IMR-90 (cell line): ENCODE measurements at places on chromosomes 2 and 18. TPM values are rescaled to one million over a fixed set of nuclear protein-coding genes. Genes with fewer than 3 reads are reported as not detected.

The HRH4 gene
- polyA plus RNA-seq: not detected in 2 replicates

The ARHGAP28 gene
- 1.3 and 1.8 TPM in 2 replicates for polyA plus RNA-seq

The NEUROD1 gene
- not detected in 2 replicates for polyA plus RNA-seq

The GREB1 gene
- 0.05 TPM in 1 of 2 replicates, not detected in the other for polyA plus RNA-seq

The SLC14A1 gene
- 18.3 and 20.5 TPM in 2 replicates for polyA plus RNA-seq

The SEMA4F gene
- polyA plus RNA-seq: 7.5 and 7.8 TPM in 2 replicates

The RPS27A gene
- 1,344 and 1,421 TPM in 2 replicates for polyA plus RNA-seq

The DNAH6 gene
- polyA plus RNA-seq: 0.07 and 0.09 TPM in 2 replicates

The MXD1 gene
- polyA plus RNA-seq: 3.7 TPM in 2 replicates

The KANSL1L gene
- polyA plus RNA-seq: 2.0 and 3.1 TPM in 2 replicates

The KCNJ3 gene
- not detected in 2 replicates for polyA plus RNA-seq

The SERPINB2 gene
- polyA plus RNA-seq: 32.1 and 46.4 TPM in 2 replicates

The AP1S3 gene
- 3.1 and 4.1 TPM in 2 replicates for polyA plus RNA-seq

The GCG gene
- polyA plus RNA-seq: not detected in 2 replicates

The AMER3 gene
- polyA plus RNA-seq: not detected in 2 replicates

The PDE1A gene
- polyA plus RNA-seq: 0.24 and 0.26 TPM in 2 replicates

The EML6 gene
- polyA plus RNA-seq: 0.14 and 0.19 TPM in 2 replicates

The TUBA4B gene
- not detected in 2 replicates for polyA plus RNA-seq

The UGT1A8 gene
- polyA plus RNA-seq: not detected in 2 replicates

The SPATS2L gene
- polyA plus RNA-seq: 155 and 175 TPM in 2 replicates

The RGPD4 gene
- not detected in 2 replicates for polyA plus RNA-seq

The AQP12A gene
- polyA plus RNA-seq: not detected in 2 replicates

The SGO2 gene
- 4.7 and 5.4 TPM in 2 replicates for polyA plus RNA-seq

The SERPINB4 gene
- not detected in 2 replicates for polyA plus RNA-seq

The RAB6D gene
- polyA plus RNA-seq: not detected in 2 replicates
